AG09319 (cell line): ENCODE measurements at places on chromosomes 6 and 20.

- DNase-seq: no peak
These were observed 258.9 kb downstream of the CD109 start for GRCh38 chr6:73954881-73955280.

GRCh38 chr6:156771761-156772160 lies 5.4 kb upstream of the ARID1B start:
- DNase-seq: no peak

- no peak for DNase-seq
These were observed 395.0 kb downstream of the CDKAL1 start for GRCh38 chr6:20929283-20929682.

- DNase-seq: no peak
These were observed 281.0 kb upstream of the SULF2 start for GRCh38 chr20:48066246-48066645.

- DNase-seq: no peak
These were observed 9.2 kb downstream of the ITPA start for GRCh38 chr20:3218307-3218988.

- no peak for DNase-seq
These were observed 12.2 kb downstream of the LAMA5 start for GRCh38 chr20:62354811-62355341.

DNA sequence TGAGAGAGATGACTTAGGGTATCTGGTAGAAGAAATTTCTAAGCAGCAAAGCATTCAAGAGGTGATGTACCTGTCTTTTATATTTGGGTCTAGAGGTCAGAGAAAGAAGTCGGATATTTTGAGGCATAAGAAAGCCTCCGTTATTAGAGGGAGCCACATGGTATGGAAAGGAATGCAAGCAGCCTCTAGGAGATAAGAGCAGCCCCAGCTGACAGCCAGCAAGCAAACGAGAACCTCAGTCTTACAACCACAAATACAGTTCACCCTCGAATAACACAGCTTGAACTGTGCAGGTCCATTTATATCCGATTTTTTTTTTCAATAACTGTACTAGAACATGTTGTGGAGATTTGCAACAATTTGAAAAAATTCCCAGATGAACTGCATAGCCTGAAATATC lies 190.7 kb upstream of the VGLL2 start:
- DNase-seq: no peak

- peak; percentile 63 for DNase-seq
These were observed at the start of gene MYL9 for GRCh38 chr20:36541227-36541767. MYL9 (plus strand) TSS chr20:36541519; CDS start chr20:36544885, 3,366 bp downstream.

DNA sequence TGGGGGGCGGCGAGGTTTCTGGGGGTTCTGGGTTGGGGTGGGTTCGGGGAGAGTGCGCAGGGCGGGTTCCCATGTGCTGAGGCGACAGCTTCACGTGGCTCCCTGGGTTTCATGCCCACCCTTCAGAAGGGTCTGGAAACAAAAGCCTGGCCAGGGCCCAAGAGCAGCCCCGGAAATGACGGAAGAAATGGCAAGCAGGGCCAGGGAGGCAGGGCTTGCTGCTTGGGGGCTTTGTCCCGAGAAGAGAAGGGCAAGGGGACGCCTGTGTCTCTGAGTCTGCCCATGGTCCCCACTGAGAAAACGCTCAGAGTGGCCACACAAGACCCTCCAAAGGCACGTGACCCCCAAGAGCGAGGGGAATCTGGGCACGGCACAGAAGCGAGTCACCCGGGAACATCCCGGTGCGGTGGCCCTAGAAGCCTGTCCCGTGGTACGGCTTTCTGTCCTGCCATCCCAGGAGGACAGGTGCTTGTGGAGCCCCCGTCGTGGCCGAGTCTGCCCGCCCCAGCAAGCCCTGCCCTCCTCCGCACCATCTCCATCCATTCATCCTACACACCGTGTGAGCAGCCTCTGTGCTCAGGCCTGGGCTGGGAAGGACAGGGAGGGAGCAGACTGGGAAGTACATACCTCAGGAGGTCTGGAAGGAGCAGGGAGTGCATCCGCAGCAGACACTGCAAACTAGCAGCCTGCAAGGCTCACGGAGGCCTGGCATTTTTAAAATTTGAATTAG lies 9.0 kb downstream of the NPEPL1 start:
- DNase-seq: no peak

DNA sequence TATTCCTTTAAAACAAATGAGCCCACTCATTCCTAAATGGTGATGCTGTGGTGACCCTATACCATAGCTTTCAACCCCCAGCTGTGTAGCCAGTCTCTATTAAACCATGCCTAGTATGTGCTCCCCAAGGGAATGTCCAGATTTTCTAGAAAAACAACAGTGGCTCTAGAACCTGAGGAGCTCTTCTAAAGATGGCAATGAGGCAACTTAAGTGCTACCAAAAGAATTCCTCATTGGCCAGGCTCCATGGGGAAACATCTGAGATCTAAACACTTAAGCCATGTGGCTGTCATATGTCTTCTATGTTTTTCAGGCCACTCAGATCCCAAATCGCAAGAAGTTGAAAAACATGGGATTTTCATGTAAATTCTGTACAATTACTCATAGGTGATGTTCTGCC lies 191.0 kb downstream of the TPBG start:
- peak; percentile 1 for DNase-seq

- DNase-seq: no peak
These were observed 88.0 kb upstream of the TULP1 start for GRCh38 chr6:35600659-35601125.

GRCh38 chr20:61556111-61556510 lies 304.1 kb downstream of the CDH4 start:
- peak; percentile 20 for DNase-seq

GRCh38 chr20:62879275-62880146 lies 17.9 kb upstream of the TCFL5 start:
- DNase-seq: no peak

- peak; percentile 25 for DNase-seq
These were observed 107.2 kb downstream of the ASXL1 start for GRCh38 chr20:32465092-32465900.

DNA sequence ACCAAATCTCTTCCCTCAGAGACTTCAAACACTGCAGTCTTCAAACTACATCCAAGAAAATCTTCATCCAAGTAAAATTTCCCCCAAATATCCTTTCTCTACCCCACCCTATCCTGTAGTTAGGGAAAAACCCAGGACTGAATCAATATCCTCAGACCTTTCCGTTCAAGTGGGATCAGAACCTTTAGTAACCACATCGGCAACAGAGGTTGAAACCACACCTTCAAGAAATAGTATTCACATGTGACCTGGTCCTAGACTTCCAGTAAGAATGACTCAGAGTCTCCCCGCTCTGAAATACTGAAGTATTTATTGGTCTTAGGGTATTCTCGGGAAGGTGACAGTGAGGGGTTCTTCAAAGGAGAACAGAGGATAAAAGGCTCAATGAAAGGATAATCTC lies 8.7 kb downstream of the HLA-DPA1 start:
- no peak for DNase-seq

GRCh38 chr6:140105857-140106256 lies 731.4 kb upstream of the CITED2 start:
- DNase-seq: no peak
